Smooth muscle cell of bladder (primary cell): ENCODE measurements at places on chromosomes 16 and 17. TPM values are rescaled to one million over a fixed set of nuclear protein-coding genes. Genes with fewer than 3 reads are reported as not detected.

The USP36 gene
- 11.2 and 14.6 TPM in 2 replicates for total RNA-seq

The CIAO2B gene
- 180 and 234 TPM in 2 replicates for total RNA-seq

The TMEM100 gene
- 1.8 and 10.7 TPM in 2 replicates for total RNA-seq

The NPTX1 gene
- total RNA-seq: 1.7 and 3.4 TPM in 2 replicates

The COIL gene
- total RNA-seq: 9.7 and 13.1 TPM in 2 replicates

The GPR179 gene
- under 0.01 TPM in 2 replicates for total RNA-seq

The TEKT1 gene
- total RNA-seq: not detected in 2 replicates

The BMERB1 gene
- 53.2 and 60.7 TPM in 2 replicates for total RNA-seq

The P2RX5 gene
- 0.71 and 1.2 TPM in 2 replicates for total RNA-seq

The ZNF821 gene
- 3.7 and 4.0 TPM in 2 replicates for total RNA-seq

The ADAM11 gene
- total RNA-seq: 0.14 and 0.18 TPM in 2 replicates
